ENCODE measurements at places on chromosomes 3 and 15.

- no peak for DNase-seq
Measured at GRCh38 chr3:128094295-128095151, 29.1 kb downstream of the RUVBL1 start.

DNA sequence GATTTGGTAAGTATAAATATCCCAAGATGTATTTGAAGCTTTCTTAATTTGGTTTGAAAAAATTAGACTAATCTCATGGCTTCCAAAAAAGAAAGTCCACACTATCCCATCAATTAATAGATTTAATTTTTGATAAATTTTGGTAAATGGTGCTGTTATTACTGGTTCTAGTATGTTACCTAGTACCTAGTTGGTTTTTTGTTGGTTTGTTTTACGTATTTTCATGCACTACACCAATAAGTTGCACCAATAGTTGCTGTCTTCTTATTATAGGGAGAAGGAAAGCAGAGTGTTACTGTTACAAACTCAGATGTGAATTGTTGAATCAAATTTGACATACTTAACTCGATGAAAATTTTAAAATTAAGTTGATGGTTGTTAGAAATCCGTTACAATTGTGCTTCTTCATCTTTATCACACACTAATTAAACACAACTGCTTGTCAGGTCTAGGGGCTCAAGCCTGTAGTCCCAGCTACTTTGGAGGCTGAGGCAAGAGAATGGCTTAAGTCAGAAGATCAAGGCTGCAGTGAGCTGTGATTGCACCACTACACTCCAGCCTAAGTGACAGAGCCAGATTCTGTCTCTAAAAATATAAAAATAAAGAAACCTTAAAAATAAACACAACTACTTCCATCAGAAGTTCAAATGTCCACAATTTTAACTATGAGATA lies 23.1 kb upstream of the MBNL1 start:
- DNase-seq: no peak

GRCh38 chr3:159964166-159964973 lies 24.3 kb upstream of the IL12A start:
- DNase-seq: no peak

GRCh38 chr15:65451989-65452388 lies 29.2 kb upstream of the IGDCC4 start:
- no peak for DNase-seq

All from stimulated activated CD4-positive, alpha-beta T cell treated with anti-CD3 and anti-CD28 coated beads, Interleukin-15, amount 100 ng/mL, for 1 hour (primary cell).